ENCODE measurements at places on chromosomes 5 and 9.

- DNase-seq = no peak
Measured at GRCh38 chr5:135054546-135054945, 20.5 kb upstream of the PITX1 start.

DNA sequence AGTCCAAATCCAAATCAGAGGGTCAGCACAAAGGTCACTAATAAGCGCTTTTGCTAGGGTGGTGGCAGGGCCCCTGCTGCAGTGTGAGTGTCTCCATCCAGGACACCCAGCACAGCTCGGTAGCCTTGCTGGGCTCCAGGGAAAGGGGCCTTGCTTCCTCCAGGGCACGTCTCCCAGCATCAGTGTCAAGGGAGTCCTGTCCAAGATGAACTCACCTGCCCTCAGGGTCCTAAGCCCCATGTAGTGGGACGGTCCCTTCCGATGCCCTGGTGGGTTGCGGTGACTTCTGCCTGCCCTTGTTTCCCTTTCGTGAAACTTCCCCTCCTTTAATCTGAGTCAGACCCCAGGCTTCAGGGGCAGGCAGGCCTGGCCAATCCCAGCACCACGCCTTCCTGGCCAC lies 101.7 kb downstream of the ZNF354C start:
- no peak for DNase-seq

GRCh38 chr9:121289026-121289771 lies 21.2 kb downstream of the GSN start:
- DNase-seq = no peak

DNA sequence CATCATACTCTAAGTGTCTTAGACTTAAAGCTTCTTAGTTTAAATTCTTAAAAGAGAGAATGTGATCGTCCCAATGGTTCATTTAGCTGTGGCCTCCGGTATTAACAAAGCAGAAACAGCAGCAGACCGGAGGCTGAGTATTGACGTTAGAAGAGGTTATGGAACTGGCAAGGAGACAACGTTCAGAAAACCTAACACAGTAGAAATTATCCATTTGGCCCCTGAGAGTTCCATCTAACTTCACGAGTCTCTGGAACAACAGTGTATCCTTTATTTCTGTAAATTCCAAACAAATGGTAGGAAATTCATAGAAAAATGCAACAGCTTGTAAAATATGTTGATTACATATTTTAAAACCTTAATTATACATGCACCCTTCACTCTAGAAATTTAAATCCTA lies 107.3 kb upstream of the PTGER4 start:
- no peak for DNase-seq

GRCh38 chr9:108662091-108662875 lies 193.5 kb downstream of the ACTL7B start:
- DNase-seq = no peak

GRCh38 chr5:1226839-1227581 lies 1.8 kb downstream of the SLC6A18 start:
- no peak for DNase-seq

DNA sequence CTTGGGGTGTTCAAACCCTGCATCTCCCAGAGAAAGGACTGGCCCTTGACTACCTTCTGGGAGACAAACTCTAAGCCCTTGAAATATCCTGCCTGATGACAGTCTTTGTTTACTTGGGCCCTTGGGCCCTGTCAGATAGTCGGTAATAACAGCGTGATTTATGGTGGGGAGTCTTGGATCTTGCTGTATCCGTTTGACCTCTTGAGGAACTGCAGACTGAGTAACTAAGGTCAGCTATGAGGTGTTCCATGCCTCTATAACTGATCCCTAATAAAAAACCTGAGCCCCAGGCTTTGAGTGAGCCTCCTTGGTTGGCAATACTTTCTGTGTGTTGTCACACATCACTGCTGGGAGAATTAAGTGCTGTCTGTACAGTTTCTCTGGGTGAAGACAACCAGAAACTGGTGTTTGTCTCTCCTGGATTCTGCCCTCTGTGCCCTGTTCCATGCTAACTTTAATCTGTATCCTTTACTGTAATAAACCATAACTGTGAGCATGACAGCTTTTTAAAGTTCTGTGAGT lies 56.2 kb upstream of the ANKRD33B start:
- no peak for DNase-seq

DNA sequence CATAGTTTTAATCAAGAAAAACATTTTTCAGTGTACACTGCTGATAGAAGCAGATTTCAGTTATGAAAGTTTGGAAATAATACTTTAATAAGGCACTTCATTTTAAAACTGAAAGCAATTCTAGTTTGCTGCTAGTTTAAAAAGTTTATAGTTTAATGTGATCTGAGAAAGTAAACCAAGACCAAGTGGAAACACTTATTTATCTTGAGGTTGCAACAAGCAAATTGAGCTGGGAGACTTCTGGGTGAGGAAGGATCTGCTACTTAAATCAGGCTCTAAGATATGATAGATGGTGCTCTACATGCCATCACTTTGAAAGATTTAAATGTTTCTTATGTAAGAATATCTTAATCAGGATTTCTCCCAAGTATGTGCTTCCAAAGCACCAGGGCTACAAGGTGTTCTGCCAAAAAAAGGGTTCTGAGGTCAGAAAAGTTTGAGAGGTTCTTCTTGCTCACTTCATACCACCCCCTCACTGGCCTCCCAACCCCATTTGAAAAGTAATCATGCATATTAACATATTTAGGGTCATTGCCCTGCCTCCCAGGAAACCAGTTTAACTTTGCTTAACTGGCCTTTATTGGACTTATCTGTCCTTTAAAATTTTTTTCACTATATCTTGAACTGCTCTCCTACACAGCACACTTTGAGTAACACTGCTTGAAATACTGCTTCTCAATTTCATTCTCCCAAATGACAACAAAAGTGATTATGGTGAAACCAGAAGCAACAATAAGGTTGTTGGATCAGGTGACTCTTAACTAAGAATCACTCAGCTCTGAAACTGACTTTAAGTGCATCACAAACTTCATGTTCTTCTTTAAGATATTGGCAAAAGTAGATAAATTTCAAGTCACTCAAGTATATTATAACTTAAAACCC lies 15.5 kb downstream of the SLC44A1 start:
- DNase-seq = no peak

- DNase-seq = no peak
Measured at GRCh38 chr9:6079386-6079785, 64.0 kb upstream of the RANBP6 start.

DNA sequence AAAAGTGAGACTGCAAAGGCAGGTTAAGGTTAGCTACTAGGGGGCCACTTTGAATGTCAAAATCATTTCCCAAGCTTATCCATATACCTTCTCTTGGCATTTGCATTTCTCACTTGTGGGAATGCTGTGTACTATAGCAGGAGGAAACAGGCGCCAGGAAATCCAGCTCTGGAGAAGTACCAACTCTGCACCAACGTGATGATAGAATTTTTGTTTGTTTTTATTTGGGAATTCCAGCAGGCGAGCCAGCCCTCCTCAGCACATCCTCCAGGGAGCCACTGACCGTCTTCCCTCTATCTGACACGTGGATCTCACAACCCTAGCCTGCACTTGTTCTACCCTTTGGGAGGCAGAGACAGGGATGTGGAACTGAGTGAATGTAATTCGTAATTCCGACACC lies 318.0 kb downstream of the ACTL7B start:
- no peak for DNase-seq

DNA sequence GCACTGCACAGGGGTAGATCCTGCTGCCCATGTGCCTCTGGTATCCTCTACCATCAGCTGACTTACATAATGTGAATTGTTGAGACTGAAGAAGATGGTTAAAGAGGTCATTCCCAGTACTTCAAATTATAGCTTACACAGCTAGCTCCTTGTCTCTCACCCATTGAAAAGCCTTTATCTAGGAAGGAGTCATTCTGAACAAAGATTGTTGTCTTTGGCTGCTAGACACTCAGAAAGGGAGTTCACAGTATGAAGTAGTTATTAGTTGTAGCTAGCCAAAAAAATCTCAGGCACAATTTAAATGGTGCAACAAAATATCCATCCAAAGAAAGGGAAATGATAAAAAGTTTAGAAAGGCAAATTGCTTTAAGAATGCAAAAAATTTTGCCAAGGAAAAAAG lies 102.0 kb upstream of the NREP start:
- DNase-seq = no peak

GRCh38 chr5:75319638-75320037 lies 17.4 kb upstream of the HMGCR start:
- DNase-seq = no peak
